ENCODE measurements at places on chromosomes 16 and 17.

DNA sequence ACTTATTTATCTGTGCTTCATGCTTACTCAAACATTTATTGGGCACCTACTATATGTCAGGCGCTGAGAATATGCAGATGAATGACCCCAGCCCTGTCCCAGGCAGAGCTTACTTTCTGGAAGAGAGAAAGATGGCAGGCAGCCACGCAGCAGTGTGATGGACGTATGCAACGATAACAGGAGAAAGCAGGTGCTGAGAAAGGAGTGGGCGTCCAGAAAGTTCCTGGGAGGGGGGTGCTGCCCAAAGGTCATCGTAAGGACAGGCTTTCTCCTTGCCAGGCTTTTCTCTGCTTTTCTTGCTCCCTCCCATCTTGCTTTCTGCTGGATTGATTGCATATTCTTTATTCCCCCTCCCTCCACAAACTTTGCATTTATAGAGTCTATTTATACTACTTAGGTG lies 124.5 kb downstream of the GAS7 start:
- DNase-seq, result no peak

DNA sequence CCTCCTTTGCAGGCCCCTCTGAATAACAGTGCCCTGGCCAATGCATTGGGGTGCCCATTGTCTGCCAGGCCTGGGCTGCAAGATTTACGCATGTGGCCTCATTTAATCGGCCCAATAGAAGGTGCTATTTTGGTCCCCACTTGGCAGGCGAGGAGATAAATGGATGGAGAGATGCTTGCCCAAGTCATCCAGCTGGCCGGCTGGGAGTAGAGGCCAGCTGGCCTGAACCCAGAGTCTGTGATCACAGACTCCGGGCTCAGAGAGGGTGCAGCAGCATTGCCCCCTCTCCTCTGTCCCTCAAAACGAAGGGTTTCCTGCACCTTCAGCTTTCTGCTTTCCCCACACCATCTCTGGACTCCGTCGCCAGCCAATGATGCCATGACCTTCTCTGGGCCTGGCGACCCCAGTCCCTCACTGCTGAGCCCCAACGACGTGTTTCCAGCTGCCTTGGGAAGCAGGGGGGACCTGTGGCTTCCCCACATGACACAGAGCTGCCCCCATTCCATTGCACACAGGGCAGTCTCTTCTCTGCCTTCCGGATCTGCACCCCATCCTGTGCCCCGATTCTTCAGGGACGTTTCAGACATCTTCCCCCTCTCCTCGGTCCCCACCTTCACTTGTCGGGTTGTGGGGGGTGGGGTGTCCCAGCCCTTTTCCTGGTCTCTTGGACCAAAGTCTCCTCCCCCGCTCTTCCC lies 3.5 kb upstream of the ADGRG1 start:
- no peak for DNase-seq

- no peak for DNase-seq
Observed at GRCh38 chr17:4759776-4760236, 11.9 kb upstream of the TM4SF5 start.

DNA sequence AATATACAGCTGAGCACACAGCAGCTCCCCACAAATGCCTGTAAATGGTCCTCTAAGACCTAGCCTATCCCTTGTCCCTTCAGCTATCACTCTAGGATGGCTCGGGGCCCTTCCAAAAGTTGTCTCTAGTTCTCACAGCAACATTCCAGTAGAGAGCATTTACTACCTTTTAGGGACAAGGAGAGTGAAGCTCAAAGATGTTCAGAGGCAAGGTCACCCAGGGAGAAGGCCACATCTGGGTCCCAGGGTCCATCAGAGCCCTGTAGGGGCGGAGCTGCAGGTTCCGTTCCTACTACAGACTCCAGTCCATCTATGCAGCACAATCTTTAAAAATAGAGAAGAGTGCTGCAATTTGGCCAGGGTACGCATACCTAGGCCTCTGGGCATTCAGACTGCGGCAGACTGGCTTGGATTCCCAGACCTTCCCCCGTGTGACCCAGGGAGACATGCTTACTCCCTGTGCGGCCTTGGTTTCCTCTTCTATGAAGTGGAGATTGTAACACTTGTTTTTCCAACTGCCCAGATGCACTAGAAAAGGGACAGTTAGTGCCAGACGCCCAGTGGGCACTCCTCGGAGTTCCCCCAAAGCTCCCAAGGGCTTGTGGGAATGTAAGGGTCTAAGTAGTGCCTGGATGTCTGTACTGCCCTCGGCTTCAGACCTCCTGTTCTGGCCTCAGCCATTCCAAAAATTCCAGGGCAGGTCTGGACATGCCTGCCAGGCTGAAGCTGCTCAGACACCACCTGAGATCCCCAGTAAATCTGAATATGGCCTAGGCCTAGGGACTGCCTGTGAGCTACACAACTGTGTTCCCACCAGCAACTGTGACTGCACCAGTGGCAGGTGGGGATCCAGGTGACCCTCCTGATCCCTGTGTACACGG lies 2.5 kb downstream of the SLC12A4 start:
- DNase-seq, result no peak

- DNase-seq, result no peak
Observed at GRCh38 chr16:23801378-23801777, 34.4 kb upstream of the PRKCB start.

DNA sequence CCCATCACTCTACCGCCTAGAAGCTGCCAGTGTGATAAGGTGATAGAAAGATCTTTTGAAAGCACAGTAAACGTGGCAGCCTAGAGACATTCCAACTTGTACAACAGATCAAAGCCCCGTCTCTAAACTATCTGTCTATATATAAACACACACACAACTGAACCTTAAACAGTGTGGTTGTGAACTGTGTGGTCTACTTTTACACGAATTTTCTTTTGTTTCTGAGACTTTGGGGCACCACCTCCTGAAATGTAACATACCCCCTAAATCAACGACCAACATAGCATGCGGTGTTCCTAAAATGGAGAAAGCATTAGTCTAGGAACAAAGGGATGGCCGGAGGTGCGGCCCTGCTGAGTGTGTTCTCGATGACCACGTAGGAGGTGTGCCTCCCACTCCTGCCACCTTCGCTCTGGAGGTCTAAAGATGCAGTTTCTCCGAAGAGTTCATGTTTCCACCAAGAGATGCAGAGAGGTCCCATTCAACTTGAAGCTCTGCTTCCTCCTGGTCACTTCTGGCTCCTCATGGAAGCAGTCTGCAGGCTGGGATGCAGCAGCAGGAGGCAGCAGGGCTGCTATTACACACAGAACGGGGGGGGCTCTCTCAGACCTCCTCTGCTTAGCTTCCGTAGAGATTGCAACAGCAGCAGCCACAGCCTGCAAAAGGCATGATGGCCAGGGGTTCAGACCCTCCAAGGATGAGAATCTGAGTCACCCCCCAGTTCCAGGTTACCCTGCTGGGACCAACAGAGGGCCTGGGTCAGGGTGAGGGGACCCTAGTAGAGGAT lies 22.6 kb upstream of the USP10 start:
- no peak for DNase-seq

- no peak for DNase-seq
Observed at GRCh38 chr17:48759288-48759687, 30.7 kb upstream of the HOXB13 start.

DNA sequence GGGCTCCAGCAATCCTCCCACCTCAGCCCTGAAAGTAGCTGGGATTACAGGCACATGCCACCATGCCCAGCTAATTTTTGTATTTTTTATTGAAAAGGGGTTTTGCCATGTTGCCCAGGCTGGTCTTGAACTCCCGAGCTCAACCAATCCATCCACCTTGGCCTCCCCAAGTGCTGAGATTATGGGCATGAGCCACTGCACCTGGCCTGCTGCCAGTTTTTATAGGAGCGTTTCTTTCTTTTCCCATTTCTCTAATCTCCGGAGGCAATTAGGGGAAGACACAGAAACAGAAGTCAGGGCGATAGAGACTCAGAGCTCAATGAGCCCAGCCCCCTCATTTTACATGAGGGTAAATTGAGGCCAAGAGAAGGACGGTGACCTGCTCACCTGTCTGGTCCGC lies 10.4 kb downstream of the MGAT5B start:
- DNase-seq, result no peak
